ENCODE measurements at places on chromosomes 13 and 19.

- DNase-seq = no peak
Measured at GRCh38 chr19:49441960-49442350, 628 bp upstream of the SLC17A7 start.

- DNase-seq = no peak
Measured at GRCh38 chr13:66915596-66916185, 314.4 kb downstream of the PCDH9 start.

GRCh38 chr13:39875111-39875987 is 219.9 kb downstream of the COG6 start:
- DNase-seq = no peak

DNA sequence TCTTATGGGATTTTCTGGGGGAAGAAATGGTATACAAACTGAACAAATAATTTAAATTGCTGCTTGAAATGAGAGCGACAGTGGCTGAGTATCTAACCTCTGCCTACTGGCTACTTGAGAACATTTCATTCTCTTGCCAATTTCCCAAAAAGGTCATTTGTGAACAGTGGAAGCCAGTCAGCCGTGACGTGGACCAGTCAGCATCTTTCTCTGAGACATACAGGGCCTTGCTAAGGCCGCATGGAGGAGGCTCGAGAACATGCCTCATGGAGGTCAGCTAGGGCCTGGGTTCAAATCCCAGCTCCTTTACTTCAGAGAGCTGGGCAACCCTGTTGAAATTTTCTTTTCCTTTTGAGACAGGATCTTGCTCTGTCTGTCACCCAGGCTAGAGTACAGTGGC is 20.3 kb downstream of the ZC3H4 start:
- DNase-seq = no peak

DNA sequence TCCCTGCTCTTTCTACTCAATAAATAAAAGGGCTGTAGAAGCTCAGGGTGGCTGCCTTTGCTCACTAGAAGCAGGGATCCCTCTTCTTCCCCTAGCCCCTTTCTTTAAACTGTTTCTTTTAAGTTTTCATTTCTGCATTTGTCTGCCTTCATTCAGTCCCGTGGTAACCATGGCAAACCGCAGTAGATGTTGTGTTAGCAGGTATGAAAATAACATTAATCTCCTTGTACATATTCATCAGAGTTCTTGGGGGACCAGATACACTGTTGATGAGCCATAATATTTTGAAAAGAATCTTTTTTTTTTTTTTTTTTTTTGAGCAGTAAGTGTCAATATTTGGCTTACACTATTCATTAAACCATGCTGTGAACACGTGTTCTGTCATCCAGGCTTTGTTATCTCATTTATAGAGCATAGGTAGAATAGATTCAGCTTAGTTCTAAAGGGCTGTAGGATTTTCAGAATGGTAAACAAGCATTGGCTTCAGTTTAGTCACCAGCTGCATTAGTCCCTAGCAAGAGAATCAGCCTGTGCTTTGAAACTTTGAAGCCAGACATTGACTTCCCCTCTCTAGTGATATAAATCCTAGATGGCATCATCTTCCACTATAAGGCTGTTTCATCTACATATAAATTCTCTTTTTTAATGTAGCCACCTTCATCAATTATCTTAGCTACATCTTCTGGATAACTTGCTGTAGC is 59.4 kb upstream of the SPRY2 start:
- DNase-seq = no peak

DNA sequence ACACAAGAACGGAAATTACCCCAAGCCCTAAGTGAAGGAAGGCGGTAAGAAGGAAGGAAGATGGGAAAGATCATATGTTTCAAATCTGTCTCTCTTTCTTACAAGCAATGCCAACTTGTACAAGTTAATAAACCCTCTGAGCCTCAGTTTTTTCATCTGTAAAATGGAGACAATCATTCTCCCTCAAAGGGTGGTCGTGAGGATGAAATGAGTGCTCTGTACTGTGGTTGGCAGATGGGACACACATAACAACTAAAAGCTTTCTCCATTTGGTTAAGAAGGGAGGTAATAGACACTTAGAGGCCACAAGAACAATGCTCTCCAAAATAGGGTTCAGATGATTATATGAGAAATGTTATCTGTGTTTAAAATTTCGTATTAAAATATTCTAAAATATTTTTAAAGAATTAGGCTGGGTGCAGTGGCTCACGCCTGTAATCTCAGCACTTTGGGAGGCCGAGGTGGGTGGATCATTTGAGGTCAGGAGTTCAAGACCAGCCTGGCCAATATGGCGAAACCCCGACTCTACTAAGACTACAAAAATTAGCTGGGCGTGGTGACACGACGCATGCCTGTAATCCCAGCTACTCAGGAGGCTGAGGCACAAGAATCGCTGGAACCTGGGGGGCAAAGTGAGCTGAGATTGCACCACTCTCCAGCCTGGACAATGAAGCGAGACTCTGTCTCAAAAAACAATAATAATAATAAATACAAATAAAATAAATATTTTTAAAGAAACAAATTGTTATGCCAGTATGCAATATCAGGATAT is 89.7 kb downstream of the STARD13 start:
- DNase-seq = no peak

DNA sequence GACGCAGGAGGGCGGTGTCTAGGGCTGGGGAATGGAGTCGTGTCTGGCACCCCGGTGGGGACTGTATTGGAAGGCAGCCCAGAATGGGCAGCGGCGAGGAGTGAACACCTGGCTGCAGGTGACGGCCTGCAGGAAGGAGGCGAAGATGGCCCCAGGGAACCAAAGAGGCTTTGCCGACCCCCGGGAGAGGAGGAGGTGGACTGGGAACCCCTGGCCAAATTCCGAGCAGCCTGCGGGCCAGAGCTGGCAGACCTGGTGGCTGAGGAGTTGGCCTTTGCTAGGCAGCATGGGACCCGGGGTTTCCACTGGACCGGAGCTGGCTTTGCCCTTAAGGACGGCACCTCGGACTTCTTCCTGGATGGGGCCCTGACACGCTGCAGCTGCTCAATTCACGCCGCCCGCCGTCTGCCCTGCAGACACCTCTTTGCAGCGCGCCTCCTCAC is 25.9 kb downstream of the ZSWIM9 start:
- DNase-seq = no peak

GRCh38 chr13:27853861-27854260 is 61.6 kb downstream of the GSX1 start:
- DNase-seq = no peak

DNA sequence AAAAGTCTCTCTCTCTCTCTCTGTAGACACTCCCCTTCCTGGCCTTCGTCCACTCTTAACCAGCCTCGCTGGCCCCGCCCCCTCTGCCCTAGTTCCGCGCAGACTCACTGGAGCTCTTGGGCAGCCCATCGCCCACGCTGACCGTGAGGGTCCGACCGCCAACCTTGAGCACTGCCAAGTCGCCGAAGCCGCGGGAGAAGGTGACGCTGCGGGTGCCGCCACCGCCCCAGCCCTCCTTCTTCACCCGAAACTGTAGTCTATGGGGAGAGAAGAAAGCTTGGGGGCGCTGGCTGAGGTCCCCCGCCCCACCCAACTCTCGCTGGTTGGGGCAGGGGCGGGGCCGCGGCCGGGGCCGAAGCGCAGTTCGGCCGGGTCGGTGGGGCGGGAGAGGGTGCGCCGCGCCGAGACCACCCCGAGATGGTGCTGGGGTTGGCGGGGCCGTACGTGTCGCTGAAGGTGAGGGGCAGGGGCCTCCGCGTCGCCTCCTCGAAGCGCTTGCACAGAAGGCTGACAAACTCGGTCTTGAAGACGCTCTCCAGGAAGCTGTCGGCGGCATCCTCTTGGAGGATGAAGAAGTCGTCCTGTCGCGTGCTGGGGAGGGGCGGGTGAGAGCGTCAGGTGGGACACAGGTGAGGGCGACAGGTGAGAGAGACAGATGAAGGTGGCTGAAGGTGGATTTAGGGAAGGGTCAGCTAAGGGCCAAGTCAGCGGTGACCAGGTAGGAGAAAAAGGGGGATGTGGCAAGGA is 12.6 kb upstream of the ZNF414 start:
- no peak for DNase-seq

GRCh38 chr19:48469289-48469881 is at the start of gene CYTH2:
CYTH2 (plus strand) TSS chr19:48469369; CDS start chr19:48469508, 139 bp downstream.
- no peak for DNase-seq

GRCh38 chr13:72437458-72437857 is 290.0 kb downstream of the MZT1 start:
- DNase-seq = no peak

DNA sequence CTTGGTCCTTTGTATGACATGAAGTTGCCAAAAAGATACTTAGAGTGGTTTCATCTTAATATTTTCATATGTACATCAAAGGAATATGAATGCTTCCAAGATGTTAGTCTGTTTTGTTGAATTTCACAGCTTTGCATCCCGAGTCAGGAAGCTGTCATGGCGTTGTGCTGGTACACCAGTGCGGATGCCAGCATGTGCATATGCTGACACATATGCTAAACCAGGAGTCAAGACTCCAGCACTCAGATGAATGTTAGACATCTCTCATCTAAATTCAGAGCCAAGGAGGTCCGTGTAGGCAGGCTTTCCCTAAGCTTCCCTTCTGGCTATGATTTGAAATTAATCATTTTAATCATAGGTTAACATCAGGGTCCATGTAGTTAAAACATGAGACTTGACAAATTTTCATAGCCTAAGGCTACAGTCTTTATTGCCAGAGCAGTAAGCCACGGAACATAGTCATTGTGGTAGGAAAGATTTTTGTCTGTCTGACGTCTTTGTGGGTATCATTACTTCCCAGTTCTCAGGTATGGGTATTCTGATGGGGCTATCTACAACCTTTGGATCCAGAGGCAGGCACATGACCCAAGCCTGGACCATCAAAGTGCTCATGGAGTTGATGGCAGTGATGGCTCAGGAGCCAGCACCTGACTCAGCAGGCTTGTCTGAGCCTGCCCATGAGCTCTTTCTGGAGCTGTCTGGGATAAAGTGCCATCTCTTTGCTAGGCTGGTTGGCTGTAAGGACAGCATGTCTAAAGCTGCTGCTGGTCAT is 246.1 kb downstream of the KCNRG start:
- DNase-seq = no peak

DNA sequence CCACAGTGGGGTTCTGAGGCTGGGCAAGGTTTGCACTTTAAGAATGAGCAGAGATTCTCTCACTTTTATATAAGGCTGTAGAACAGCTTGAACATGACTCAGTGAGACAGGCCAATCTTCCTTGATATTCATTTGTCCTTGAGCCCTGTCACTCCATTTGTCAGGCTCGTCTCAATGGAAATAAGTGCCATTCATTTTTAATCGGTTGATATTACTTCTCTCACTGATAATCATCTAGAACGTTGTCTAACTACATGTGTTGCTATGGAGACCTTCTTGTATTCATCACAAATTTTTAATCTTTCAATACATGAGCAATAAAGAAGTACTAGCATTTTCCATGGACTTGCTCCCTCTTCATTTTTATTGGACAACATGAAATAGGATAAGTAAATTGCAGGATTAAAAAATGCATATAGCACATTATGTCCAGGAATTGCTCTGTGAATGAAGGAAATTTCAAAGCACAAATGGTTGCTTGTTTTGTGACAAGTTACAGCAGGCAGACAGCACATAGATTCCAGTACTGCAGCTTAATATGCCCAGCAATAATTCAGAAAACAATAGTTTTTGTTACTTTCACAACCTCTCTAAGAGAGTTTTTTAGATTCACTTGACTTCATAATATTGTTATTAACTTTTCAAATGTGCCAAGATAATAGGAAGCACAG is 1178.4 kb upstream of the ATXN8OS start:
- DNase-seq = no peak

DNA sequence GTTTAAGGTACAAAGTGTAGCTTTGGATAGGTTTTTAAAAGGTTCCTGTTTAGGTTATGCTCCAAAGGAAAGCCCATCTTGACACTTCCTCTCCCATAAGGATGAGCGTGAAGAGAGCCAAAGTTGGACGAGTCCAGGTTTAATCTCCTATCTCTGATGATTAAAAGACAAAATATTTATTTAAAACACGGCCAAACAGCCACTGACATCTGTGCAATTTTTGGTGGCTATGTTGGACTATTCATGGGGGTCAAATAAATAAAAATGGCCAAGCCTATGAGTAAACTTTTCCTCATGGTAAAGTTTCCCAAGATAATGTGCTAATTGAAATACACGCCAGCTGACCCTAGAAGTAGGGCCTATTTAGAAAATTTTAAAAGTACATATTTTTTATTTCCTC is 69.0 kb upstream of the DOCK9 start:
- DNase-seq = no peak

DNA sequence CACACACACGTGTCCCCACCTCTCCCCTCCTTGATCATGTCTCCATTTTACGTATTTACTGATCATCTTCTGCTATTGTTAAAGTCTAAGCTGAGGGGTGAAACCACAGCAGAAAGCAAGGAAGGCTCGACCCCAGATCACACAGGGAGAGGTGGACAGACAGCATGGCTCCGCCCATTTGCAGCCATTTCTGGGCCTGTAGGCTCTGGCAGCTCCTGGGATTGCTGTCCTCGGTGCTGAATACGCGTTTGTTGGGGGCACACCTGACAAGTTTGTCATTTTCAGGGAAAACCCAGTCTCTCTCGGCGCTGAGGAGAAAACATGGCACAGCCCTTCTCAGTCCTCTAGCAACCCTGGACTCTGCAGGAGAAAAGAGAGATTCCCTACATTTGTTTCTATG is 8.0 kb downstream of the TMEM86B start:
- no peak for DNase-seq

GRCh38 chr19:44822670-44823372 is 13.9 kb downstream of the BCAM start:
- DNase-seq = no peak

GRCh38 chr13:54768214-54768613 is 1739.6 kb downstream of the OLFM4 start:
- no peak for DNase-seq

- DNase-seq = no peak
Measured at GRCh38 chr19:4593409-4593851, 33.9 kb upstream of the SEMA6B start.

- DNase-seq = no peak
Measured at GRCh38 chr13:105805892-105806627, 729.4 kb downstream of the EFNB2 start.

- DNase-seq = no peak
Measured at GRCh38 chr13:107373551-107373950, 805.6 kb upstream of the ARGLU1 start.

GRCh38 chr19:10037809-10038208 is 24.5 kb downstream of the RDH8 start:
- no peak for DNase-seq

- no peak for DNase-seq
Measured at GRCh38 chr13:51044023-51044665, 66.9 kb downstream of the C13orf42 start.

DNA sequence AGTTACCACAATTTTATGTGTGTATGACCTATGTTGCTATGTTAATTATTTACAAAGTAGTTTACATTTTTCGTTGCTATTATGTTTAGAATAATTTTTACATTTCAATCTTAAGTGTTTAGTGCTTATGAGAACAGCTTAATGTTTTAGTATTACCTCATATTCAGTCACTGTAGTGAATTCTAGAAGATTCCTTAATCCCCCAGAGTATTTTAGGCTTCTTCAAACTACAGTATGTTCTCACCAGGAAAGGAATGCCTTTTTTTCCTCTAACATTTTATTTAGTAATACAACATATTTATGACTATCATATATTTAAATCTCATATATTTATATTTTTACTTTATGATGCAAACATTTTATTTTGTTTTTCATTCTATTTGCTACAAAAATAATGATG is 612.1 kb upstream of the KLHL1 start:
- DNase-seq = no peak

- DNase-seq = no peak
Measured at GRCh38 chr13:106477303-106477702, 58.2 kb downstream of the EFNB2 start.
